ENCODE measurements at places on chromosomes 16 and 17. TPM values are rescaled to one million over a fixed set of nuclear protein-coding genes. Genes with fewer than 3 reads are reported as not detected.

The CHMP1A gene
- 47.4 TPM for total RNA-seq

The GUCY2D gene
- total RNA-seq = not detected

The POLR3E gene
- 27.8 TPM for total RNA-seq

The PPL gene
- total RNA-seq = 7.7 TPM

The SOCS1 gene
- total RNA-seq = 1.7 TPM

The NOD2 gene
- 1.0 TPM for total RNA-seq
